ENCODE measurements at places on chromosomes 7 and 10.

DNA sequence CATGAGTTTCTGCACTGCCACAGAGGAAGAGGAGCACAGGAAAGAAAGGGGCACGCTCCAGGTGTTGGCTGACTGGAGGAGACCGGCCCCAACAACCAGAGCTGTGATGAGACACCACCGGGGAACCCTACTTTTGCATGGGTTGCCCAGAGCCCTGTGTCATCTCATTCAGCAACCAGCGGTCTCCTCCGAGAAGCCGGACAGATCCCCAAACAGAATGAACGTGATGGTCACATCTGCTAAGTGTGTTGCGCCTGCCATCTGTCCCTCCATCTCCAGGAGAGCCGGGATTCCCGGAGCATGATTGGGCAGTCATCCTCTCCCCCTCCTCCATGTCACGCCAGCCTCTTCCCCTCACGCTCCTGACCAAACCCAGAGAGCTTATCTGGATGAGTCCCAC is 22.9 kb downstream of the PARP12 start:
- no peak for DNase-seq

GRCh38 chr7:2866601-2867000 is 22.5 kb upstream of the GNA12 start:
- DNase-seq: no peak

GRCh38 chr10:77566236-77566635 is 71.4 kb downstream of the KCNMA1 start:
- no peak for DNase-seq

DNA sequence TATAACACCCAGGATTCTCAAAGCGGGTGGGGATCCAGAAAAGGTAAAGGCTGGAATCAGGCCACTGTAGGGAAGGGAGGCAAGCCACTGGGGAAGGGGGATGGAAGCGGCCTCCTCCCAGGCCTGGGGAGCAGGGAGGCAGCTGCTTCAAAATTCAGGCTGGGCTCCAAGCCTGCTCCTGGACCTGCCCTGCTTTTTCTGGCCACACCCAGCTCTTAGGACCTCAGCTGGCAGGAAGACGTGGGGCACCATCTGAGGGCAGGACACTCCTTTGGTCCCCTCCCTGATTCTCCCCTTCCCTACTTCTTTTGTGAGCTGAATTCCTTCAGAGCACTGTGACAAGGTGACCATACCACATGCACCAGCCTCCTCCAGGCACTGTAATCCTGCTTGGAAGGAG is 4.6 kb upstream of the LBX1 start:
- no peak for DNase-seq

DNA sequence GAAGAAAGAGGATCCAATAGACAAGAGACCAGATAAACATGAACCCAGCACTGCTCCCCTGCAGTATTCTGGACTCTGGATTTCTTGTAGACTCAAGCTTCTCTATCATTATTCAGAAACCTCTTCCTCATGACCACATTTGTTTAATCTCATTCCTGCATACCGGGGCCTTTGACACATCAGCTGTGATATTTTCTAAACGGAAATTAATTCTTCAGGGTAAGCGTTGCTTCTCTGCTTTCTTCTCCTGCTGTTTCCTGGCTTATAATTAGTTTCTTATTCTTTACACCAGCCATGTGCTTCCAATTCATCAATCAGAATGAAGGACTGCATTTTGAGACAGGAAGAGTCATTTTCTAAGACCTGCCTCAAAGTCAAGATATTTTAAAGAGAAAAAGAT is 54.2 kb upstream of the TARP start:
- DNase-seq: no peak

DNA sequence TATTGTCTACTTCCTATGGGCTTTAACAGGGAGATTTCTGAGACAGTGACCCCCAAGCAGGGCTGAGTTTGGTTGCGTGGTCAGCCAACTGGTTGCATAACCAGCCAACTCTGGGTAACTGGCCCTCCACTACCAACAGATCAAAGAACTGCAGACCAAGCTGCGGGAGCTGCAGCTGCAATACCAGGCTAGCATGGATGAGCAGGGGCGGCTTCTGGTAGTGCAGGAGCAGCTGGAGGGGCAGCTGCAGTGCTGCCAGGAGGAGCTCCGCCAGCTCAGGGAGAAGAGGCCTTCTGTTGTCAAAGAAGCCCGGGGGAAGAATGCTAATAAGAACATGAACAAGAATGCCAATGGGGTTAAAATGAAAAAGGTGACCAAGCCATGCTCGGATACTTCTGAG is 15.7 kb upstream of the FLNC start:
- no peak for DNase-seq

DNA sequence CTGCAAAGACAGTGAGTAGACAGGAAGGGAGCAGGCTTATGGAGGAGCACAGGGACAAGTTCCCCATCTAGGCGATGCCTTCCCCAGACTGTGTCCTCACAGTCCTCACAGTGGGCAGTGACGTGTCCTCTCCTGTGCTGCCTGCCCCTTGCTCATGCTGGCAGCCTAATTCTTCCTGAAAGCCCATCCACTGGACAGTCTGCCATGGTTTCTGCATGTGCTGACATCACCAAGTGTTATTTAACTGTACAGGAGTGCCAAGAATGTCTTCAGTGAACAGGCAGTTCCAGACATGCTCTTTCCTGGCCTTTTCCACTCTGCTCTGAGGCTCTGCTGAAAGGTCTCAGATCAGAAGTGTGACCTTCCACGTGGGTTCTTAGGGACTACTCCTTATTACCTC is 54.1 kb downstream of the ZNF248 start:
- DNase-seq: no peak

DNA sequence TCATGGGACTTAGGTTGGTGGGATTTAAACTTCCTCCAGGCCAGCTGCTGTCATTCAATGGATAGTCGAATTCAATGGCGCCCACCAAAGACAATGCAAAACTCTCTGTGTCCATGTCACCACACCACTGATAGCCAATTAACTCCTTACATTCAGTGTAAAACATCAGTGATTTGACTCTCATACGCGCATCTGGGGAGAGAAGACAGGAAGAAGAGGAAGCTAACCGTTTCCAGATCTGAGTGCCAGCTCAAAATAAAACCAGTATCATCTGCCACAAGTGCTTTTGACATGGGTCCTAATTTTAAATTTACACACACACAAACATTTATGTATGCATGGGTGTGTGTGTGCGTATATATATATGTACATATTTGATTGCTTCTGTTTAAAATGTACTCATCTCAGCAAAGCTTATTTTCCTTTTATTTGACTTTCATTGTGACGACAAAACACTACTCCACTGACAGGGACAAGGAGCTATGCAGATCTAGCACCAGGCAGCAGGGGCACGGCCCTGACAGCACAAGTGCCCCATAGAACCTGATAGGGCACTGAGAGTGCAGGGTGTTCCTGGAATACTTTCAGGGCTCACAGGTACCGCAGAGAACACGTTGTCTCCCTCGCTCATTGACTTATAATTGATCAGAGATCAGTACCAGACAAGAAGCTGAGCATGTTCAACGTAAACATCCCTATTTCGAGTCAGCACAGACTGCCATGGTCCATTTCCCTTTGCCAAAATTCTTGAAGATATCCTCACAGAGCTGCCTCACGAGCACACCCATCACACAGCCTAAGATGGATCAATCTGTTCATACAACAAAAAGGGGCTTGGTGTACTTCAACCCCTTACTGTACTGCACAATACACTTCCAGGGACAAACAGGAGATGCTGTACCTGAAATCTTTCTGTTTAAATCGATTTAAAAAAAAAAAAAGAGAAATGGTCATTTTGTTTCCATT is 176.1 kb downstream of the COBL start:
- DNase-seq: no peak

DNA sequence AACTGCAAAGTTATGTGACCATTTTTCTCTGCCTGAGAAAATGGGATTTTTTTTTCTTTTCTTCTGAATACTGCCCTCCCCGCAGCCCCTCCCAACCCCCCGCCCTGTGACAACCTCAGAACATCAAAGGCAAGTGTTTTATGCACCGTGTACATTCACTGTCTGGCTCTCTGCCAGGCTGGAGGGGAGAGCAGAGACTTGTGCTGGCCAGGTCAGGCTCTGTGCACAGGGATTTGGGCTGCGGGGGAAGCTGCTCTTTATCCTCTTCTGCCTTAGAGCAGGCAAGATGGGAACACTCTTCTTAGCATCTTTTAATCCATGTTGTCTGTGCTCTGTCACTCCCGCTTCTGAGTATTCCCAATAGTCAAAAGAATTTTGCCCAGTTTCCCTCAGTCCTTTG is 195.1 kb downstream of the CCSER2 start:
- no peak for DNase-seq

- no peak for DNase-seq
Measured at GRCh38 chr10:107727767-107728317, 563.3 kb upstream of the SORCS1 start.

- DNase-seq: no peak
Measured at GRCh38 chr10:57963546-57963945, 304.1 kb downstream of the IPMK start.

DNA sequence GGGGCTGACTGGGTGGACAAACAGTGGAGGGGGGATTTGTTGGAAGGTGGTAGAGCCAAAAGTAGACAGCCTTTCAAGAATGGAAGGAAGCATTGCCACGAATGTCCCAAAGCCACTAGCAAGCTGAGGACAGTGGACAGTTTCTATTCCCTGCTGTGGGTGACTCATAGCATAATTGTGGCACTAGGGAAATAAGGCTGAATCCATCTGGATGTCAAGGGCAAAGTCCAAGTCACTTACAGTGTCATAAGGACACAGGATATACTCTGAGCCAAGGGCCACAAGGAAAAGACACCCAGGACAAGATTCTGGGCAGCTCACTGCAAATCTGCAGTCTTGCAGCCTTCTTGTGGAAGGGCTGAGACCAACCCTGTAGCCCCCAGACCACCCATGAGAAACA is 79.7 kb downstream of the FRMPD2 start:
- DNase-seq: no peak

DNA sequence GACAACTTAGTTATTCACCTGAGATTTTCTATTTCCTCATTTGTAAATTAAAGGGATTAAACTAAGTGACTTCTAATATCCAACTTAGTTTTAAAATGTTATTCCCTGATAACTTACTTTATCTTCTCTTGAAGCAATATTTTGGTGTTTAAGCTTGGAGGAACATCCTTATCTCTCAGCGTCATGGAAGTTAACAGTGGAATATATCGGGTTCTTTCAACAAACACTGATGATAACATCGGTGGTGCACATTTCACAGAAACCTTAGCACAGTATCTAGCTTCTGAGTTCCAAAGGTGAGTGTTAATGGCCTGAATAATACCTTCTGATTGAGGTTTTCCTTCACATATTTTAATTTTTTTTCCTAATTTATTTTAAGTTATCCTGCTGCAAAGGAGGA is 14.1 kb downstream of the HSPA14 start:
- DNase-seq: no peak

GRCh38 chr7:80871228-80871627 is 47.6 kb downstream of the SEMA3C start:
- DNase-seq: no peak

DNA sequence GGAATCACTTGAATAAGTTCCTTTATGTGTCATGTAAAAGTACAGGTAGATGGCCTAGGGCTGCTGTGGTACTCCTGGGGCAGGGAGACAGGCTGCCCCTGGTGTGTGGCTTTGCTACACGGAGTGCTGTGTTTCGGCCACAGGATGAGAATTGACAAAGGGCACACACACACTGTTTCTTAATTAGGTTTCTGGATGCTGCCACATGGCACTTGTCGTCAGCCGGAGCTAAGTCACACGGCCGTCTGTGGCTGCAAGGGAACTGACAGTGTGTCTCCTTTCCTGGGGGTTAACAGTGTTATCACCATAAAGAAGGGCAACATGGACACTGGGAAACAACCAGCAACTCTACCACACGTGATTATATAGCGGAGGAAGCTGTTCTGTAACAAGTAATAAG is 55.7 kb upstream of the CREB5 start:
- DNase-seq: no peak

DNA sequence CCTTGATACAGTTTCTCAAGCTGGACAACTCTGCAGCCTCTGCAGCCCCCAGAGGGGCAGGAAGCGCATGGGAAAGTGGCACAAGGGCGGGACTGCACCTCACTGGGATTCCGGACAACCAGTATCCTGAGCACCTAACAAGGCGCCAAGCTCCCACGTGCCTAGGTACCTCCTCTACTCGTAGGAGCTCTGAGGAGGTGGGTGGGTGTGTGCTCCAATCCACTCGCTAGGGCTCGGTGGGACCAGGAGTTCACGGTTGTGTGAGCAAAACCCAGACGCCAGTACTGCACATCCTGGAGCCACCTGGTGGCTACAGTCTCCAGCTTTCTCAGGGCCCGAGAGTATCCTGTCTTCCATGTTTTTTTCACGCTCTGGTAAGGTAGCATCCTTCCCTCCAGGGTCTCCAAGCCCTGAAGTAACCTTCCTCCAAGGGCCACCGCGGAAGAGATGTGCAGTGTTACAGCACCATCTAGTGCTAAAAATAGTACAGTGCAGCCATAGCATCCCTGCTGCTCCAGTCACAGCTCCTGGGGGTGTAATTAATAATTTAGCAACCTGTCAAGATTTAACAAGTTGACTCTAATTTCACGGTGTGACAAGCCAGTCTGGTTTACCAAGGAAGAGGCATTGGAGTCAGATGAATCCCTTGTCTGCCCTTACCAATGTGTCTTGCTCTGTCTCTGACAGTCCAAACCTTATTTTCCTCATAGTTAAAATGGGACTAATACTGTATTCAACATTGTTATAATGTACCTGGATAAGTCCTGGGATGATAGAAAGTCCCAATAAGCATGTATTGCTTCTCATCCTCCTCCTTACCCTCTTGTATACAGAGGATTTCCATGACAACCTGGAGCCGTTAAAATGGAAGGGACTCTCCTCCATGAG is 70.4 kb downstream of the HERPUD2 start:
- no peak for DNase-seq

- DNase-seq: no peak
Measured at GRCh38 chr7:156609010-156609877, 31.3 kb upstream of the RNF32 start.
